NCI-H2029 treated with DMSO at 0.1 percent for 48 hours (cell line): ENCODE measurements at places on chromosomes 16 and 17.
A peak's percentile ranks its signal among the peaks of the same experiment; 100 is the strongest.

GRCh38 chr17:45172541-45173286, 11.0 kb downstream of the HEXIM2 start:
- no peak for DNase-seq

GRCh38 chr17:78789663-78790181, 7.6 kb upstream of the CYTH1 start:
- DNase-seq, result peak; percentile 70

DNA sequence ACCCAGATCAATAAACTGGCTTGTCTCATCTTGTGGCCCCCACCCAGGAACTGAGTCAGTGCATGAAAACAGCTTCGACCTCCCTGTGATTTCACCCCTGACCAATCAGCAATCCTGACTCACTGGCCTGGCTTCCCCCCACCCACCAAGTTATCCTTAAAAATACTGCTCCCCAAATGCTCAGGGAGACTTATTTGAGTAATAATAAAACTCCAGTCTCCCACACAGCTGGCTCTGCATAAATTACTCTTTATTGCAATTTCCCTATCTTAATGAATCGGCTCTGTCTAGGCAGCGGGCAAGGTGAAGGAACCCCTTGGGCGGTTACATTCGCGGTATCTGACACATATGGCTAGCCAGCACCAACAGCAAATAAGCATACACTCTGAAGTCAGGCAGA, 9.8 kb upstream of the RABEP1 start:
- no peak for DNase-seq

DNA sequence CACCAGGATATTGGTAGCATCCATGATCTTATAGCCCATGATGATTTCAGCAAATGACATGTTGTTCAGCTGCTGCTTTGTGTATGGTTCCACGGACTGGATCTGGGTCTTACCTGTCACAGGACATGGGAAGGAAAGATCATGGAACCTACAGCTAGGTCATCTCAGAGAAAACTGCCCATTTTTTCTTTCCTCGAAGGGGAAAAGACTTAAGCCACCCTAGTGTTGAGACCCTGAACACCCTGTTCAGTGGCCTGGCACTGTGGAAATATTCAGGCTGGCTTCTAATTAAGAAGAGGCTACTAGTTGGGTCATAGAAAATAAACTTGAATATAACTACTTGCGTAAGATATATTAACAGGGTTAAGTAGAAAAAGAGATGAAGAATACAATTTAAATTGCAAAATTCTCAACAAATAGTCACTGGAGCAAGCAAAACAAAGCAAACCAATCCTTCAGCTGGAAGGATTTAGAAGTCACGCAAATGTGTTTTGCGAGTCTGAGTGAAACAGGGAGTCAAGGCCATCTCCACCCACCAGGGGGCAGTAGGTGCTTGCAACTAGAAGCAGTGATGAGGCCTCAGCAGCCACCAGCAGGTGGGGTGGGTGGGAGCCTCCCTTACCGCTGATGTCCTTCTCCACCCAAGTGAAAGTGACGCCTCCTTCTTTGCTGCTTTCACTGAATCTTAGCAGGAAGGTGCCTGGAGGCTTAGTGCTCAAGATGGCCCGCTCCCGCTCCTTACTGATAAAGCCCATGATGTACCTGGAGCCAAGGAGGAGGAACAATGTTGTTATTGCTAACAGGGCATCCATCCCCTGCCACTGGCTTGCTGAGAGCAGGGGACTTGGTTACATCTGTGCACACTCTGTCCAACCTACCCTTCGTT, 34.3 kb downstream of the STAT5A start:
- peak; percentile 54 for DNase-seq

DNA sequence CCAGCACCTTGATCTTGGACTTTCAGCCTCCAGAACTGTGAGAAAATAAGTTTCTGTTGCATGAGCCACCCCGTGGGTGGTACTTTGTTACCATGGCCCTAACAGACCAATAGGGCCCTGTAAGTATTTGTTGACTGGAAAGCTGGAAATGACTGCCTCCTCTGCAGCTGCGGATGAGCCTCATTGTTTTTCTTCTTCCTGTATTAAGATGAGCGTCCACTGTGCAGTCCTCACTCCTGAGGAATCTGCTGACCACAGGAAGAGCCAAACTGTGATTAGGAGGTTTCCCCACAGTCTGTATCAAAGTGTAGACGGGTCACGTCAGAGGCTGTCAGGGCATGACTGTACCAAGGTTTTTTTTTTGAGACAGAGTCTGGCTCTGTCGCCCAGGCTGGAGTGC, 12.2 kb upstream of the AKTIP start:
- DNase-seq, result no peak

- DNase-seq, result no peak
These were observed 144.8 kb upstream of the CCL2 start for GRCh38 chr17:34110315-34110714.

GRCh38 chr17:11737313-11737679, 139.0 kb downstream of the DNAH9 start:
- DNase-seq, result no peak

DNA sequence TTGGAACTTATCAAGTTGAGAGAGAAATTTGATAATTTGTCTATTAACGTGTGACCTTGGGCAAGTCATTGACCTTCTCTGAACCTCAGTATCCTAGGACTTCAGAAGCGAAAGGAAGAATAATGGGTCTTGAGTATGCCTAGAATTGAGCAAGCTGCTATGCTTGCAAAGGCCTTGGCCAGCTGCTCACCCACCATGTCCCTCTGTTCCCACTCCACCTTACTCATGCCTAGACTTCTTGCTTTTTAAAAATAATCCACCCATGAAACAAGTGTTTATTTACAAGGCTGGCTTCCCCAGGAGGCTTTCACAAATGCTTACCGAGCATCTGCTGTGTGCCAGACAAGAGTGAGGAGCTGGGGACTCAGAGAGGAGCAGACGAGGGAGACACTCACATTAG, 590.6 kb downstream of the MAF start:
- DNase-seq, result no peak

GRCh38 chr17:74211141-74211911, 2.0 kb upstream of the TTYH2 start:
- no peak for DNase-seq

DNA sequence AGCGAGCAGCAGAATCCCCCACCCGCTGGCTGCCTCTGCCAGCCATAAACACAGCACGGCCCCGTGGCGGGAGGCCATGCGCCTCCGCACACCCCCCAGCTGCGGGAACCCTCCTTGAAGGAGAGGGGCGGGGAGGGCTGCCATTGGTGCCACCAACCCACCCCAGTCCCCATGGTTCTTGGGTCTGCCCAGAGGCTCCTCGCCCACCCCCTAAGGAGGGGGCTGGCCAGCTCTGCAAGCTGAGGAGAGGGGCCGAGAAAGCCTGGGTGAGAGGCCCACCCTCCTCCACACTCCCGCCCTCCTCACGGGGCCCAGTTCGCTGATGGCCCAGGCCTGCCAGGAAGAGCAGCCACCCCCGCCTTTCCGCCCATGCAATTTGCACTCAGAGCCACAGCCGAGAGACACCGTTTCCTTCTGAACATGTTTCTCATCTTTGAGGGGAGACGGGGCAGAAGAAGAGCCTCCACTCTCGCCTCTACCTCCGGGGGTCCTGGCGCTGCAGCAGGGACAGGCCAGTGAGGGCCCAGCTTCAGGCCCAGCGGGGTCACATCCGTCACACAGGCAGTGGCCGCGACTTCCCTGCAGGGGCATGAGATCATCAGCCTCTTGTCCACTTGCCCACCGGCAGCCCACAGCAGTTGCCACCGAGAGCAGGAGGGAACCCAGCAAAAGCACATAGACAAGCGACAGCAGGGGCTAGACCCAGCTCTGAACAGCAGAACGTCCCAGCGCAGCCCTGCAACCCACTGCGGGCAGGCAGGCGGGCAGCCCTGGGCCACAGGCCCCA, 23.0 kb downstream of the KATNB1 start:
- DNase-seq, result no peak

DNA sequence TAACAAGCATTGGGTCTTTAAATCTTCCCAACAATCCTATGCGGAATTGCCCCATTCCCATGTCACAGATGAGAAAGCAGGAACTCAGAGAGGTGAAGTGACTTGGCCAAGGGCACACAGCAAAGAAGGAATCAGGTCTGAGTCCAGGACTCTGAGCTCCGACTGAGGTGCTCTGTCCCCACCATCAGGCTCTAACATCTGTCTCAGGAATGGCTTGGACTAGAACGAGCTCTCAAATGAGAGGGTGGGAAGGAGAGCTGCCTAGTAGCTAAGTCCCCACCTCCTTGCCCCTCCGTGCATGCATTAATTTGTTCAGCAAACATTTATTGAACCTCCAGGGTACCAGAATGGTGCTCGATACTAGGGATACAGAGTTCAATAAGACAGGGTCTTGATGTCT, 26.7 kb downstream of the ABCC3 start:
- no peak for DNase-seq

DNA sequence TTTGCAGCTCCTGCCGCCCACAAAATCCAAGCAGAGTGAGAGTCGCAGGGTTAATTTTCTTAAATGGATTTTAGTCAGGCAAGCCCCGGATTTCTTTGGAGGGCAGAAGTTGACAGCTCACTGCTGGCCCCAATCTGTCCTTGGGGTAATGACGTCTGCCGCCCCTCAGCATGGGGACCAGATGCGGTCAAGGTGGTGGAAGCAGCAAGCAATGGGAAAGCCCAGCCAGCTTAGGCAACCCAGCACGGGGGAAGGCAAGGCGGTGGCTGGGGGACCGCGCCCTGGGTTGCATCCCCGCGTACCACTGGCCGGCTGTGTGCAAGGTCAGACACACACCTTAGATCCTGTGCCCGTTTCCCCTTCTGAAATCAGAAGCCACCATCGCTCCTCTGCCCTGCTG, 321.7 kb downstream of the C16orf95 start:
- DNase-seq, result no peak

GRCh38 chr17:17494499-17494869, 1.7 kb downstream of the RASD1 start:
- DNase-seq, result no peak
